ENCODE measurements at places on chromosomes 13 and 19.

DNA sequence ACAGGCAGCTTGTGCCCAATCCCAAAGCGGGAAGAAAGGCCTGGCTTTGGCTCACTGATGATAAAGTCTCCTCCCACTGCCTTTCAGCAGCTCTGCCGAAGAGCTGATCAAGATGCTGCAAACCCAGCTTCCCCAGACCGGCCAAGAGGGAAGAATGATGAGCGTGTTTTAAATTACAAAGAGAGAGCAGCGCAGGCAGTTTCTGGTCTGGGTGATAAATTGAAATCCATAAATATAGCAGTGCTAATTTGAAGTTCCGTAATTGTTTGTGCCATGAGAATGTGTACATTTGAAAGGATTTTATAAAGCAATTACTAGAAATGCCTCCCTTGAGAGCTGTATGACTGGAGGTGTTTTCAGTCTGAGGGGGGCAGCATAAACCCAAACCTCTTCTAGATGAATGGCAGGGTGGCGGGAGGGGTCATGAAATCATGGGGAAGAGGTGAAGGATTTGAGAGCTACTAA is 171.8 kb downstream of the STK24 start:
- DNase-seq: peak; percentile 83

- DNase-seq: no peak
These were observed 836.1 kb upstream of the PCDH20 start for GRCh38 chr13:62251734-62252133.

DNA sequence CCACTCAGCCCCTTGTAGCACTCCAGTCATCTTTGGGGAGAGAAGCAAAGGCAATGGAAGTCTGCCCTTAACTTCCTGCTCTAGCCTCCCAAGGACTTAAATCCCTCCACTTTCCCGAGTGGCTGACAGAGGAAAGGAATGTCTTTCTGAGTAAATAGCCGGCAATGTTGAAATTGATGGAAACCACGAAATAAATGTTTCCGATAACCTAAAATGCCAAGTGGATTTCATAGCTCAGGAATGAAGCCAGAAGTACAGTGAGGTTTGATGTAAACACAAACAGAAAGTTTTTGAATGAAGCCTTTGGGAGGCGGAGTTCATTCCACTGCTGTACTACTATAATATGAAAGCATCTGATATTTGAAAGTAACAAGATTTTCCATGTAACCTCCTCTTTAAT is 14.0 kb upstream of the TBC1D4 start:
- DNase-seq: no peak

- peak; percentile 83 for DNase-seq
These were observed at the start of gene TMEM221 for GRCh38 chr19:17448131-17448967. Gene TMEM221, minus strand, starts transcription at chr19:17448668. Its CDS starts 206 bp downstream, at chr19:17448462.

GRCh38 chr13:39452417-39452816 is 150.6 kb downstream of the LHFPL6 start:
- no peak for DNase-seq

- DNase-seq: no peak
These were observed 225.2 kb upstream of the TMTC4 start for GRCh38 chr13:100899720-100900316.

GRCh38 chr13:62687732-62688131 is 1272.1 kb upstream of the PCDH20 start:
- peak; percentile 27 for DNase-seq
